ENCODE measurements at places on chromosomes 16 and 17.

GRCh38 chr17:42180922-42181850 is at the start of gene KCNH4:
KCNH4 (minus strand) TSS chr17:42181142; CDS start chr17:42180945, 197 bp downstream.
- no peak for DNase-seq

- DNase-seq, result no peak
These were observed 3.4 kb downstream of the CASKIN2 start for GRCh38 chr17:75511610-75512575.

DNA sequence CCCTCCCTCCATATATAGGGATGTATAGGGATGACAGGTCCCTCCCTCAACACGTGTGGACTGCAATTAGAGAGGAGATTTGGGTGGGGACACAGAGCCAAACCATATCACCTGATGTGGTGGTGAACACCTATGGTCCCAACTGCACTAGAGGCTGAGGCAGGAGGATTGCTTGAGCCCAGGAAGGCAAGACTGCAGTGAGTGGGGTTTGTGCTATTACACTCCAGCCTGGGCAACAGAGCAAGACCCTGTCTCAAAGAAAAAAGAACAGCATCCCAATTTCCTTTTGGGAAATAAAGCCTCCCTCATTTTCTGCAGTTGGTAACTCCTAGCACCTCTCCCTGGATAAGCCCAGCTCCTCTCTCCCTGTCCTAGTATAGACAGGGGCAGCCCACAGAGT is 23.8 kb upstream of the LYRM9 start:
- DNase-seq, result no peak

- DNase-seq, result no peak
These were observed 8.0 kb upstream of the AKAP1 start for GRCh38 chr17:57077000-57077399.

DNA sequence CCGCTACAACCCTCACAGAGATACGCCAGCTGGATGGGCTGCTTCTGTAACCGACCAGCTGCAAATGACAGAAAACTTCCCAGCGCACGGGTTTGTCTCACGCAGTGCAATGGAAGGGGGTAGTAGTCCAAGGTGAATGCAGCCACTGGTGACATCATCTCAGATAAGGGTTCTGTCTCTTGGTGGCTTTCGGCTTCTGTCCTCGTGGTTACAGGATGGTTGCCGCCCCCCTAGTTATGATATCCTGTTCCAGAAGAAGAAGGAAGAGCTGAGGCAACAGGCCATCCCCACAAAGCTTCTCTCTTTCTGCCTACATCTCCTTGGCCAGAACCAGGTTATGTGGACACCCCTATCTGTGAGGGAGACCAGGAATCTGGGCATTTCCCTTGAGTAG is 40.3 kb upstream of the BAHCC1 start:
- no peak for DNase-seq

GRCh38 chr16:52101246-52101645 is 445.7 kb downstream of the TOX3 start:
- DNase-seq, result no peak

GRCh38 chr17:80307994-80308691 is 47.5 kb downstream of the RNF213 start:
- DNase-seq, result no peak

- DNase-seq, result no peak
These were observed 7.8 kb upstream of the SLC38A10 start for GRCh38 chr17:81302861-81303333.

DNA sequence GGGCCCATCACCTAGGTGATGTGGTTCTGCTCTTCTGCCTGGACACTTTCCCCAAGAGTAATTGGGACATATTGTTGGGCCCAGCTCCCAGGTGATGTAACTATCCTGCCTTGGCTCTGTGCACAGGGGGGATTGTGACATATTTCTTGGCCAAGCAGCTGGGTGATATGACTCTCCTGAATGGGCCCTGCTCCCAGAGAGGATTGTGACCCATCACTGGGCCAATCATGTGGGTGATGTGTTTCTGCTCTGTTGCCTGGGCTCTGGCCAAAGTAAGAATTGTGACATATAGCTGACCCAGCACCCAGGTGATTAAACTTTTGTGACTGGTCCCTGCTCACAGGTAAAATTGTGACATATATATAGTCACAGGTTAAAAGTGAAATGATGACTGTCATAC is 1904.9 kb downstream of the TP53TG3F start:
- no peak for DNase-seq

- DNase-seq, result no peak
These were observed 4.1 kb downstream of the MAP2K3 start for GRCh38 chr17:21288571-21289017.

DNA sequence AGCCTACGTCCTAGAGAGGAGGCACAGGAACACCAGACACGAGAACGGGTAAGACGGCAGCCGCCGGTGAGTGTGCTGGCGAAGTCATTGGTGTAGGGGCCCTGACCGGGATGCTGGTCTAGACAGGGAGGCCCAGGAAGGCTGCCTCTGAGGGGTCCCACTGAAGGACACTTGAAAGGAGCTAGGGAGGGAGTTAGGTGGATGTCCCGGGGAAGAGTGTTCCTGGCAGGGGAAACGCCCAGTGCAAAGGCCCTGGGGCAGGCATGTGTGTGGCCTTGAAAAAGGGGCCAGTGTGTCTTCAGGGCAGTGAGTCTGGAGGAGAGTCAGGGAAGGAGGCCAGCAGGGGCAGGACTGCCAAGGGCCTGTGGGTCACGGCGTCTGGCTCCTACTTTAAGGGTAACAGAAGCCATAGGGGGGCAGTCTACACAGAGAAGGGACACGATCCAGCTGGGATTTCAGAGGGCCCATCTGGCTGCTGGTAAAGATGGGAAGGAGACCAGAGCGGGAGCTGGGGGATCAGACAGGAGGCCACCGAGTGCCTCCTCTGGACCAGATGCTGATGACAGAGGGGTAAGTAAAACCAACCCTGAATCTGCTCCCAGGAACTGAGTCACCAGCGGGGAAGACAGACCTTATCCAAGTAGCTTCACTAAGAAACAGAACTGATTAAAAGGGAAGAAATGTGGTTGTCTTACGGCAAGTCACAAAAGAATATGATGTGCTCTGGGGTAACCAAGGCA is 115.9 kb downstream of the LITAF start:
- no peak for DNase-seq

DNA sequence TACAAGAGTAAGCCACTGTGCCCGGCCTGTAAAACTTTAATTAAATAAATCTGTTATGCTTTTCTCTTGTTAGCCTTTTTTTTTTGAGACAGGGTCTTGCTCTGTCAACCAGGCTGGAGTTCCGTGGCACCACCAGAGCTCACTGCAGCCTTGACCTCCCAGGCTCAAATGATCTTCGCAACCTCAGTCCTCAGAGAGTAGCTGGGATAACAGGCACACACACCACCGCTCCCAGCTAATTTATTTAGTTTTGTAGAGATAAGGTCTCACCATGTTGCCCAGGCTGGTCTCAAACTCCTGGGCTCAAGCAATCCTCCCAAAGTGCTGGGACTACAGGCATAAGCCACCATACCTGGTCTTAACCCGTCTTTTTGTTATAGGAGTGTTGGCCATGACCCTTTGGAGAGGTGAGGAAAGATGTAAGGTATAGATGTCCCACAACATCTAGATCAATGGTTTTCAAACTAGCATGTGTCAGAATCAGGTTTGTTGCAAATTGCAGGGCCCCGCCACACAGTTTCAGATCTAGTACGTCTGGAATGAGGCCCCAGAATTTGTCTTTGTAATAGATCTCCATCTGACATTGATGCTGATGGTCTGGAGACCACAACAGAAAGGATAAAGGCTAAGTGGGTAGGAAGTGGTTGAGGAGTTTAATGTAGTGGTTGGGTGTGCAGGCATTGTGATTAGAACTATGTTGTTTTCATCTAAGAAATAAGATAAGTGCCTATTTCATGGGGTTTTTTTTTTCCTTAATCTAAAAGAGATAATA is 4.3 kb upstream of the GGA2 start:
- no peak for DNase-seq

- no peak for DNase-seq
These were observed 17.2 kb downstream of the CYTH1 start for GRCh38 chr17:78764871-78765270.

- no peak for DNase-seq
These were observed 13.8 kb downstream of the IL34 start for GRCh38 chr16:70659953-70660671.

DNA sequence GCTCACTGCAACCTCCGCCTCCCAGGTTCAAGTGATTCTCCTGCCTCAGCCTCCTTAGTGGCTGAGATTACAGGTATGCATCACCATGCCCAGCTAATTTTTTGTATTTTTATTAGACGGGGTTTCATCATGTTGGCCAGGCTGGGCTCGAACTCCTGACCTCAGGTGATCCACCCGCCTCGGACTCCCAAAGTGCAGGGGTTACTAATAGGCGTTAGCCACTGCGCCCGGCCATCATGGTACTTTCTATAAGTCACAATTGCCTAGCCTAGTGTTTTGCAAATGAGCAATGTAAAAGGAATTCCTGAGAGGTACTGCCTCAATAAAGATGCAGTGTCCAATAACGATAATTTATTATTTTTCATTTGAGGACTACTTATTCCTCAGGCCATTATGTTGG is 13.9 kb upstream of the PSMC3IP start:
- no peak for DNase-seq

- no peak for DNase-seq
These were observed 61.5 kb downstream of the RBFOX3 start for GRCh38 chr17:79549141-79549915.

GRCh38 chr17:47894498-47895346 is 1.3 kb upstream of the SP2 start:
- DNase-seq, result no peak

GRCh38 chr17:32695864-32696263 is 181.1 kb downstream of the MYO1D start:
- DNase-seq, result no peak

GRCh38 chr17:72766761-72767356 is 325.6 kb downstream of the SLC39A11 start:
- no peak for DNase-seq

GRCh38 chr17:44128383-44128782 is 4.9 kb upstream of the HDAC5 start:
- DNase-seq, result no peak

DNA sequence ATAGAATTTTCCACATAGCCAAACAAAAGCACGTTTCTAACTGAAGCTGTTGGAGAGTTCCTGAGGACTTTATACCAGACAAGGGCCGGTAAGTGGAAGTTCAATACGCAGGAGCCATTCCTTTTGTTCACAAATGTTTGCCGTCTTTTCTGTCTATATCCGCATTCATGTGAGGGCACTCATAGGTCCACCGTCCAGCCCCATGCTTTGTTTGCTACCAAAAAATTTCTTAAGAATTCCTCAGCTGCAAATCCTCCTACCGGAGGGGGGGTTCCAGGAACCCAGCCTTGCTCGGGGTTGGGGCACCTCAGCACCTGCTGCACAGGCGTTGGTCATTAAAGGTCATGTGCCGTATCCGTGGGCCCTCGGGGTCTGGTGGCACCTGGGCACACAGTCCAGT is 276.8 kb downstream of the SEC14L1 start:
- DNase-seq, result no peak

- no peak for DNase-seq
These were observed 712 bp upstream of the SPECC1 start for GRCh38 chr17:20008242-20009051.

DNA sequence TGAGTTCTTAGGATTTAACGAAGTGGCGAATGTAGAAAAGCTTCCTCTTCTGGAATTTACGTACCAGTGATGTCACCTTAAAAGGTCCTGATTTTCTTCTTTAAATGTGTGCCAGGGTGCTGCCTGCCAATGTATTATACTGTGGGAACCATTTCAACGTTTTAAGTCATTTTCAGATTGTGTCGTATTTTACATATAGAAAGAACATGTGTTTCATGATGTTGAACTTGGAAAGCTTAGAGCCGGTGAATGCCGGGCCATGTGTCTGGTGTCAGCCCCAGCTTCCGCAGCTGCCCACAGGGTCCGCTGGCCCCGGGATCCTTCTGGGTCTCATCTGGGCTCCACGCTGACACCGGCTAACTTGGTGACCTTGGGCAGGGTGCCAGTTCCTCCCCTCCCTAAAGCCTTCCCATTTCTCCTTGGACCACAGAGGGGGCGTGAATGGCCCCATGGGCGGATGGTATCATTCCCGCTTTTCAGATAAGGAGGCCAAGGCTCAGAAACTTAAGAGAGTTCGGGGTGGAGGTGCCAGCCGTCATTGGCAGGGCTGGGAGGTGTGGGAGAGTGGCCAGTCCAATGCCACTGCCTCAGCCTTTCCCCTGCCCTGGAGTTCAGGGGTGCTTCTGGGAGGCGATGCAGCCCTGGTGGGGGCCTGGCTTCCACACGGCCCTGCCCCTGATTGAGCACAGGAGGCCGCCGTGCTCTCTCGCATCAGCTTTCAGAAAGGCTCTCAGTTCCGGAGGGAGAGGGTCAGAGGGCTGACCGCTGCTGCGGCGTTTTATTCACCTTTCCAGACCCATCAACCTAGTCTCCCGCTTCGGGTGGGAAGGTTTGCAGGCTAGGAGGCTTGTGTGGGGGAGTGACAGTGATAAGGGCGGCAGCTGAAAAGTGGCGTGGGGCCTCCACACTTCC is 68.8 kb upstream of the CIBAR2 start:
- DNase-seq, result no peak

DNA sequence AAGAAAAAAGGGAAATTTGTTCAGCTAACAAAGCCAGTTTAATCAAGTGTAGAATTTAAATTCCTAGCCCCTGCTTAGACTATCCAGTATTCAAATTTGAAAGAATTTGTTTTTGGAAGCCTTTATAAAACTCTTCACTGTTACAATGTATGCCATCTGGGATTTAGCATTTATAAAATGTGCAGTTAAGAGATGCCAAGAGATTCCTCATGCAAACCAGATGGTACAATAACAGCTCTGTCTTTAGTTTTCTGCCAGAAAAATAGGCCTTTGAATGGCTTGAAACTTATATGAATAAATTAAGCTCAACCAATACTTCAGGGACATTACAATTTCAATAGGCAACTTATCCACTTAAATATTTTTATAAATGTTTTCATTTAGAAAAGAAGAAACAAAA is 6.8 kb upstream of the ANKS4B start:
- no peak for DNase-seq

- DNase-seq, result no peak
These were observed 7.3 kb upstream of the LHX1 start for GRCh38 chr17:36929851-36930582.

- DNase-seq, result no peak
These were observed 149.1 kb downstream of the VPS53 start for GRCh38 chr17:565521-565920.

DNA sequence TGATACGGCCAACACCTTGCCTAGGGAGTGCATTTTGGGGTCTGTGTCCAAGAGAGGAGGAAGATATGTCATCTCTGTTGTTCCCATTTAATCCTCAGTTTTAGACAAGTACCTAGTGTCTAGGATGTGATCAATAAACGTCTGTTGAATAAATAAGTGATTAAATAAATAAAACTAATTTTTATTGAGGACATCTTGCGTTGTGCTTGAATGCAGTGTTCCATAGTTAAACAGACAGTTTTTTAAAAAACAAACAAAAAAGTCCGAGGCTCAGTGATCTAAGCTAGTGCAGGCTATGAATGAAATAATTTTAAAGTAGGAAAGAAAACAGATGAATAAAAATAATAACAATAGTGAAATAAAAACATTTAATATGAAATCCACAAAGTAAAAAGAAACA is 283.0 kb upstream of the MAF start:
- DNase-seq, result no peak

DNA sequence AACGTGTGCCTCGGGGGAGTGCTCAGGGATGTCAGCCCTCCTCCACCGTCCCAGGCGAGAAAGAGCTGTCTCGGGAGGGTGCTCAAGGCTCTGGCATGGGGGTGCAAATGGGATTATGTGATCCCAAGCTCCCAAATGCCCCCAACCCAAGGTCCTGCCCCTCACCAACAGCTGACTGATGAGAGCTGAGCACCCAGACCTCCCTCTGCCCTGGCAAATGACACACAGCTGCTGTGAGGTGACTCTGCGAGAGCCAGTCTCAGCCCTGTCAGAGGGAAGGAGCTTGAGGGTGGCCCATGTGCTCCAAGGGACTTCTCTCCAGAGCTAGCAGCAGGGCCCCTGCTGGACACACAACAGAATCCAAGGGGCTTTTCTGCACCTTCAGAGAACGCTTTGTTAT is 7.7 kb downstream of the CDH5 start:
- DNase-seq, result no peak

Measured in left renal pelvis (tissue), 4 donors.